ENCODE measurements at places on chromosomes 5 and 9.

- no peak for DNase-seq
Measured at GRCh38 chr5:123088031-123088805, 823 bp upstream of the PRDM6 start.

DNA sequence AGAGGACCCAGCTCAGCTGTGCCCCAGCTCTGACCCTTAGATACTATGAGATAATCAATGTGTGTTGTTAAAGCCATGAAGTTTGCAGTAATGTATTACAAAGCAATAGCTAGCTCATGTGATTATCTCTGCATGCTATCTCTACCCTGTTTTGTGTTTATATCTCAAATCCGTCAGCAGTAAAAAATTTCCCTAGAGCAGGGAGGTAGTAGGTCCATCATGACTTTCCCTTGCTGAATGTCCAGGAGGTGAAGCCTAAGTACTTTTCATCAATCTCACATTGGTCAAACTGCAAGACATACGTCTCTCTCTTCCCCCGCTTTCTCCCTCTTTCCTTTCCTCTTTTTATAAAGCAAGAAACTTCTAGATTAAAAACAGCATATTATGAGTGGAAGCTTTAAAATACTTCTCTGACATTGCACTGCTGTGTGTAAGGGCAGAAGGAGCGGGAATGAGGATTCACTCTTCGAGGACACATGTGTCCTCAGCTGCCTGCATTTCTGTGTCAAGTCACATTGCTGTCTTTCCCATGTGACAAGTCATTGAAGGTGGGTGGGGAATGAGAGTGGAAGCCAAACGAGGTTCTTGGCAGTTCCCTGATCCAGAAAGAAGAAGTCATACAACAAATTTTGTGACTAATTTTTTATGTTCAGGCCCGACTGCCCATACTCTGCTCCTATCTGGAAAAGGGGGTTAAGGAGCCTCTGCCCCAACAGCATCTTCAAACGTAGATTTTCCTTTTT is 93.1 kb upstream of the RETREG1 start:
- no peak for DNase-seq

GRCh38 chr9:124652615-124653393 is 118.3 kb downstream of the NR6A1 start:
- no peak for DNase-seq

DNA sequence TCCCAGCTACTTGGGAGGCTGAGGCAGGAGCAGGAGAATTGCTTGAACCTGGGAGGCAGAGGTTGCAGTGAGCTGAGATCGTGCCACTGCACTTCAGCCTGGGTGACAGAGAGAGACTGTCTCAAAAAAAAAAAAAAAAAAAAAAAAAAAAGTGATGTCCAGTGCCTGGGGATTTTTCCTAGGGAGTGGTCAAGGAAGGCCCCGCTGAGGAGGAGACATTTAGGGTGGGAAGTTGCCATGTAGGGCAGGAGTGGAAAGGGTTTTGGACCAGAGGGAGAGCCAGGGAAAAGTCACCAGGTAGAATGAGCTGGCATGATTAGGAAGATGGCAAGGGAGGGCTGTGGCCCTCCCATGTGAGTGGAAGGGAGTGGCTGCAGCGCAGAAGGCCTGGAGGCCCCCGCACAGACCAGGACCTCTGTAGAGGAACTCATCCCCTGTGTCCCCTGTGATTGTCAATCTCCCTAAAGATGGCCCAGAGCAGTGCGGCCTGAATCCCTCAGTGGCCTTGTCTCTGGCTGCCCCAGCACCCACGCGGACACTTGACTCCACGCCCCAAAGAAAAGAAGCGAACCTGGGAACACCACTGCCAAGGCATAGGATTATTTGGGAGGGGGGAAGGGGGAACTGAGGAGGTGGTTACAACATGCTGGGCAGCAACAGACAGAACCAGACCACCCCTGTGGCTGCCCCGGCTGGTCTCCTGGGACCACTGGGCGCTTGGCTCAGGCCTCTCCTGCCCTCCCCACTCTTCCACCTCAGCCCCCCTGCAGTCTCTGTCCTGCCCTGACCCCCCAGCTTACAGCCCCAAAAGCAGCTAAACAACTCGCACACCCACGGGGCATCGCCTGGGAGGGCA is 2.6 kb upstream of the SQSTM1 start:
- DNase-seq, result no peak

- no peak for DNase-seq
Measured at GRCh38 chr5:89315286-89316100, 432.5 kb upstream of the MEF2C start.

GRCh38 chr9:104589626-104590025 is 9.6 kb downstream of the OR13C5 start:
- no peak for DNase-seq

DNA sequence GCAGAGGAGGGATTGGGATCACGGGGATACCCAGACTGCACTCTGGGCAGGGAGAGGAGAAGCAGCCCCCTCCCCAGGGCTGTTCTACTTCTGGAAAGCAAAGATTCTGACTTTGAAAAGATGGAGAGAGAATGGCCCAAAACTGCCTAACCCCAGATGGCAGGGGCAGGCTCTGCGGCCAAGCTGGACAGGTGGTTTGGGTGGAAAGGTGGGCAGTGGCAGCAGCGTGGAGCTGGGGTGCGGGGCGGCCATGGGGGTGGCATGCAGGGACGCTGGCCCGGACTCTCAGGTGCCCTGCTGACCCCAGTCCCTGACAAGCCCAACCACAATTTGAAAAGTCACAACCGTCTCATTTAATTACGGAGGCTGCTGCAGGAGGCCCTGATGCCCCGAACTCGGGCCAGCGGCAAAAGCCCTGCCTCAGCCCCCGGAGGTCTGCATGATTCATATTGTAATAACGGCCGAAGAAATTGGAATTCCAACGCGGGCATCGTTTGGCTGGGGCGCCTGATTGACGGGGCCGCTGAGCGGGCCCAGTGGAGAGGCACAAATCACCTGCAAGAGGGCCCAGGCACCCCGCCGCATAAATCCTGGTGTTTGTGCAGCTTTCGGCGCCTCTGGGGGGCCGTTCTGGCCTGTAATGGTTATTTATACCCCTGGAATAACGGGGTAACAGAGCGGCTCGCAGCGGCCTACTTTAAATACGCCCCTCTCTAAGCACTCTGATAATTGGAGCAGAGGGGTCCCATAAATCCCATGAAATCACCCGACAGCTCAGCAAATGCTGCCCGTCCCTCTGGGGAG is 41.8 kb upstream of the FCN2 start:
- no peak for DNase-seq

- no peak for DNase-seq
Measured at GRCh38 chr5:133665571-133665970, 53.2 kb upstream of the FSTL4 start.

- no peak for DNase-seq
Measured at GRCh38 chr5:81657386-81657785, 93.5 kb downstream of the SSBP2 start.

All from SIG-M5 (cell line).